ENCODE measurements at places on chromosomes 11 and 22.
A peak's percentile ranks its signal among the peaks of the same experiment; 100 is the strongest.

DNA sequence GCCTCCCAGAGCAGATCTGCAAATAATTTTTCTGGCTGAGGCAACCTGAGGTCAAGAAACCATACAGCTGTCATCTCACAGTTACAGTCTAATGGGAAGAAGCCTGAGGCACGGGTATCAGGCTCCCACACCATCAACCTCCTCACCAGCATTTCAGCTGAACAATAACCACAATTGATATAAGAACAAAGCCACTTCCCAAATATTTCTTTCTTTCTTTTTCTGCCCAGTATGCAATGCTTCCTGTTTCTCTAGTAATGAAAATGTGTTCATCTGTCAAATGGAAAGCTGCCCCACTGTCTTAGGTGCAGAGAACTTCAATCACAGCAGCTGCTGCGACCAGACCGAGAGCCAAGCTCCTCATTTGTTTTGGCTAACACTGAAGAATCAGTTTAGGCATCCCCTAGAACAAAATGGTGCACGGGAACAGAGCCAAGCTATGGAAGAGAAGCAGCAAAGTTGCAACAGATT is 108.4 kb downstream of the BLID start:
- peak; percentile 16 for DNase-seq

DNA sequence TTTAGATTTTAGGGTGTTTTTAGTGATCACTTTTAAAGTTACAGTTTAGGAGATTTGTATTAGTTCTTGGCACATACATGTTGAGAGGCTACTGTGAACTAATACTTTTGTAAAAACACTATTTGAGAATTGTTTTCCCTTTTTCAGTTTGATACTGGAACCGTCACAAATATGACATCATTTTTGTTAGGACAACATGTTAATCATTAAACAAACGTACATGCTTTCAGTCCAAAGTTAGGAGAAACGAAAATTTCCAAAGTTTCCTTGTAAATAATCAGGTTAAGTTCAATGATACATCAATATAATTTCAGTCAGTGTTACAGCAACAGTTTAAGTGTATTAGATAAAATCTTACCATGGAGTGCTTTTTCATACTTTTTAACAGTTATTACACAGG is 53.1 kb downstream of the SPECC1L start:
- no peak for DNase-seq

GRCh38 chr11:58193391-58193790 is 4.5 kb downstream of the OR9Q2 start:
- DNase-seq: no peak

GRCh38 chr11:64364911-64365310 is 5.9 kb downstream of the RPS6KA4 start:
- DNase-seq: no peak

DNA sequence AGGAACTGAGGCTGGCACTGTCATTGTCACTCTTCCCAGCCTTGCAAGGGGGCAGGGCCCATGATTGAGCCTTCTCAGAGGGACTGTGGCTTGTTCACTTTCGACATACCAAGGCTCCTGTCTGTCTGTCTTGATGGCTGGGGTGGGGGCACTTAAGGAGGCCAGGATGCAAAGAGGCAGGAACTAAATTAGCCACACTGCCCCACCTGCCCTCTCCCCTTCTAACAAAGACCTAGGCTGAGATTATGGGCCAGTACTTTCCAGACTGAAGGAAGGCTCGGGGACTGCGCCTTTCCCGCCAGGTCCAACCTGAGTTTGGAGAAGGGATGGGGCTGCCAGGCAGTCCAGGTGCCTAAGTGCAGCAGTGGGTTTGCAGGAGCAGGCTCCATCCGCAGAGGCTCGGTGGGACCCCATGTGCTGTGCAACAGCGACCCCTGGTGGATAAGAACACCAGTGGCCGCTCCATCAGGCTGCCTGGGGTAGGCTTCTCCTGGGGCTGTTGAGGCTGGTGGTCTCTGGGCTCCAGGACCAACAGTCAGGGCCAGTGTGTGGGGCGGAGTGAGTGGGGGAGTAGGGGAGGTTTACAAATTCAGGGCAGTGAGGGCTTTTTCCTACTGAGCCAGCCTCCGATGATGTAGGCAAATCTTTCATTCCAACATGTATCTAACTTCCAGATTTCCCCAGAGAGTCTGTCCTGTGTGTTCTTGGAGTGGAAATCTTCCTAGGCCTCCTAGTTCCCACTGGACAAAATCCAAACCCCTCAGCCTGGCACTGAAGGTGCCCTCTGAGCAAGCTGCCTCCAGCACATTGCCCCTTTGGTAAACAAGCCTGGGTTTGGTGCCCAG is 93.9 kb downstream of the INSC start:
- peak; percentile 53 for DNase-seq

DNA sequence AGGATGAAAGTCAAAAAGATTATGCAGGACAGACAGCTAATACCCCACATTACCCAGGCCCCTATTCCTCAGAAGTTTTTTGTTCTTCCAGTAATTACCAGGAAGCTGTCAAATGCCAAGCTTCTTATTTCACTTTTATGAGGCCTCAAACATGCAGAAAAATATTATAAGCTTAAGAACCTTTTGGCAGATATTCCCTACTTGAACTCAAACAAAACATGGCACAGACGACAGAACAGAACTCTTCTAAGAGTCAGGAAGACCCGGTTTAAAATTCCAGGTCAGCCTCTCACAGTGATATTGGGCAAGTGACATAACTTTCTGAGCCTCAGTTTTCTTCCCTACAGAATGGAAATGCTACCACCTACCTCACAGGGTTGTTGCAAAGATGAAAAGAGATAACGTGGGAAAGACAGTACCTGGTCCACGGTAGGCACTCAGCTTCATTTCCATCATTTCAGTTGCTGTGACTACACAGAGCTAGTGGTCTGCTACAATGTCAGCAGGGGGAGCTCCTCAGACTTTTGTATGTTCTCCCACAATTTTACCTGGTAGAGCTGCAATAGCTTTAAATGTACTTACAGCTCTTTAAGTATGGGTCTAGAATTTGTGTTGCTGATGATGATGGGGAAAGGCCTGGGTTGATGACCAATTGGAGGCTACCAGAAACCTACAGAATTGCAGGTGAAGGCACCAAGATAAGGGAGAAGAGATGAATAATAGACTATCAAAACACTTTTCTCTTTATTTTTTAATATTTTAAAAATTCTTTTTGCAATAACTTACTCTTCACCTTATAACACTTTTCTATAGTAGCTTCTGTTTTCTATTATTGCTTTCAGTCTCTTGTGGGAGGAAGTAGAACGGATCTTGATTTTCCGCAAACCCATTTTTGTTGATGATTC is 98.3 kb upstream of the CHRM4 start:
- DNase-seq: peak; percentile 69

- DNase-seq: peak; percentile 42
These were observed 38.1 kb upstream of the PCF11 start for GRCh38 chr11:83118814-83119213.

DNA sequence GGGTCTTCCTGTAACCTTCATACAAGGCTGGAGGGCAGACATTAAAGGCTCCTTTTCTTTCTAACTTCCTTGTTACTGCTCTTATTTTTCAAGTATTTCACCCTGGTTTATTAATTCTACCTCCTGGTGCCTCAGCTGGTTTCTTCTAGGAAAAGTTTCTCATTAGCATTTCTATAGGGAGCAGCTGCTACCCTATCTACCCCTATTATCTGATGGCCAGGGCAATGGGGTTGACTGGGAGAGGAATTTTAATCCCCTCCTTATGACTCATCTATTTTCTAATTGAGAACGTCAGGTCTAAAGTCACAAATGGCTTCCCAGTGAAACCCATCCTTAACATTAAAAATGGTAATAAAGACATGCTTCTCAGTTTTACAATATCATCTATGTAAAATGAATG is 5.0 kb downstream of the MAP6 start:
- no peak for DNase-seq

GRCh38 chr11:72745511-72745910 is 6.7 kb downstream of the ARAP1 start:
- DNase-seq: no peak

GRCh38 chr11:46664612-46665011 is 35.8 kb downstream of the ARHGAP1 start:
- no peak for DNase-seq

- no peak for DNase-seq
These were observed 313.4 kb downstream of the BUD13 start for GRCh38 chr11:116459185-116460045.

GRCh38 chr11:21475276-21475675 is 717.6 kb upstream of the ANO5 start:
- DNase-seq: no peak

GRCh38 chr11:99952816-99953215 is 734.3 kb upstream of the ARHGAP42 start:
- no peak for DNase-seq

DNA sequence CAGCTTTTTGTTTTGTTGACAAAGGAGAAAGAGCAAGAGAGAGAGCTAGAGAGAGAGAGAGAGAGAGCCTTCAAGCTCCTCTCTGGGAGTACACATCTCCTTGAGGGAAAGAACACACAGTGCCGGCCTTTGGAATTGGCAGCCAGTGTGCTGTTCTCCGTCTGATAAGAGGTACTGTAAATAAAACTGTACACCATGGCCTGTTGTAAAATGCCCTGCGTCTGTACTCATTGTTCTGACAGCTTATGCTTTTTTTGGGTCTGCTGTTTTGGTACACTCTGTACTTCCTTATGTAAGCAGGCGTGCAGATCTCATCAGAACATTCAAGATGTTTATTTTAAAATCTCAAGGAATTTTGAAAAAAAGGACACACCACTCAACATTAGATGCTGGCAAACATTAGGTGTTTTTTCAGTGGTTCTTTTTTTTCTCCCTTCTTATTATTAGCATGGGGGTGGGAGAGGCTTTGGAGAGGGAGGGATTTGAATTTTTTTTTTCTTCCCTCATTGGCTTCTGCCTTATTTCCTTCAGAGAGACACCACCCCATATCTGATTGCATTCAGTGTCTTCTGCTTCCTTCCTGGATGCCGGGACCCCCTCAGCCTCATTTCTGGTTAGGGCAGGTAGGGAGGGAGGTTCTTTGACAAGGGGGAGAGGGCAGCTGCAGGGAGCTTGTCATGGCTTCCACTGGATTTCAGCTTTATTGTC is 116.8 kb upstream of the NNMT start:
- DNase-seq: no peak

GRCh38 chr11:69364921-69365320 is 71.0 kb downstream of the MYEOV start:
- DNase-seq: peak; percentile 82

DNA sequence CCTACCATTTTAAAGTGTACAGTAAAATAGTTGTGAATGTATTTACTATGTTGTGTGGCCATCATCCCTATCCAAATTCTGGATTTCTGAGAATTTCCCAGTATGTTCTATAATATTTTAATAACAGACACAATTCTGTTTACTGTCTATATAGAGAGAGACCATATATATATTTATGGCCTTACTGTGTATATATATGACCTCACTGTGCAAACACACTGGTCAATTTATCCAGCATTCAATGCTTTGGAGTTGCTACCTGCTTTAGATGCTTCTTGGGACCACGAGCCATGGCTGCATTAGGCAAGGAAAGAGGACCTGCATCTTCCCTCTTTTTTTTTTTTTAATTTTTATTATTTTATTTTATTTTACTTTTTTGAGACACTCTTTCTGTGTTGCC is 40.2 kb downstream of the SWAP70 start:
- DNase-seq: no peak

GRCh38 chr11:47571895-47572294 is 6.5 kb downstream of the PTPMT1 start:
- peak; percentile 85 for DNase-seq

DNA sequence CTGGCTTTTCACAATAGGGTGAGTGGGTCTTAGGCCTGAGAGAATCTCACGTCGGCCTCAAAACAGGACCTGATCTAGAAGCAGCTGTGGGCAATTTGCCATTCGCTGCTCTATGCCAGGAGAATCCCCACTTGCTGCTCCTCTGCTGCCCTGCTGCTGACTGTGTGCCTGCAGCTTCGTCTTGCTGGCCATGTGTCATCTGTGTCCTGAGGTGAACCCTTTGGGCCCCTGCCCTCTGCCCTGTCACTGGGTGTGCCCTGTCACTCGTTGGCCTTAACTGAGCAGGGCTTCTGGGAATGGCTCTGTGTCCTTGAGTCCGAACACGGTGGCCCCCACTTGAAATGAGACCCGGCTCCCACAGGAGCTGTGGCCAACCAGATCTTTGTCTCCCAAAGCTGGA is 6.2 kb downstream of the NAA40 start:
- no peak for DNase-seq

DNA sequence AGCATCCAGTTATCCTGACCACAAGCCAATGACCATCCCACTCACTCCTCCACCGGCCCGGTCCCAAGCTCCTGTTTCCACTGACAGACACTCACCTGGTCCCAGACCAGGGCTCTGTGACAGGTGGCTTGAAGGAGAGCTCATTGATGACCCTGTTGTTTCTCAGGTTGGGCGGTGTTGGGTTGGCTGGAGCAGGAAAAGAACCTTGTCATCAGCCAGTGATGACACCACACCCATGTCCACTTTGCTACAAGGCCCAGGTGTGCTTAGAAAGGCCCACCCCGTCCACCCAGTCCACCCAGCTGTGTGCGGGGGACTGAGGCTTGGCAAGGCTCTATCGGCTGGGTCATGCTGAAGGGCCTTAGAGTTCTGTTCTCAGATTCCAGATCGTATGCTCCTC is 42.9 kb downstream of the GAB4 start:
- no peak for DNase-seq

GRCh38 chr11:133797554-133797953 is 47.8 kb downstream of the SPATA19 start:
- DNase-seq: no peak

GRCh38 chr11:65560555-65561418 is 2.6 kb upstream of the LTBP3 start:
- DNase-seq: peak; percentile 66

DNA sequence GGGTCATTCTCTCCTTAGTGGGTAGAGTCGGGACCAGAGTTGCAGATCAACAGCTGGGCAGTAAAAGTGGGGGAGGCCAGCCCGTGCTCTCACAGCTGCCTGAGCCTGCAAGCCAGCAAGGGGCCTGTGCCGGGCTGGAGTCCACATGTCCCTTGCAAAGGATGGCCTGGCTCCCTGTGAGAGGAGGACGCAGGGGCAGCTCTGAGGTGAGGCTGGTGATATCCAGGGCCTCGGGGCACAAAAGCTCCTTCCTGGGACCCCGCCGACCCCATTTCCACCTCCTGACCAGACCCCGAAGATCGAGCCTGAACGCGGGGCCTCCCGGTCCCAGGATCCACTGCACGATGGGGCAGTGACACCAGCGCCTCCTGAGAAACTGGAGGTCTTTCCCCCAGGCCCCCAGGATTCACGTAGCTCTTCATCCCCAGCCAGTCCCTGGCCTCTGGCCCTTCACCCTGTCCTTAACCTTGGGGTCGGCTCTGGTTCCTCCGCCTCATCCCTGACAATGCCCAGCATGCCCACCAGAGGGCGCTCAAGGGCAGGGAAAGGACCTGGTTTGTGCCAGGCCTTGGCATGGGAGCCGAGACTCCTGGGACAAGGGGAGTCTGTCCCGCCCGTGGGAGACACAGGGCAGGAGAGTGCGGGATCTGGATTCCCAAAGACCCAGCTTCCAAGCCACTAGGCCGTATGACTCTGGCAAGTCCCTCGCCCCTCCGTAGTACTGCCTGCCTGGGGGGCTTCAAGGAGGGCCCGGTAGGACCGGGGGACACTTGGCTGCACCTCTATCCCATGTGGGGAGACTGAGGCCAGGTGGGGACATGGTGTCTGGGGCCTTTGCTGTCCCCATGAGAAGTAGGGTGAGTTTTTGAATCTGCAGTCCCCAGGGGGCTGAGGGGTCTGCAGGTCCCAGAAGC is 17.8 kb upstream of the WNT7B start:
- DNase-seq: peak; percentile 44

- no peak for DNase-seq
These were observed 2.4 kb downstream of the LINC01488 start for GRCh38 chr11:69483691-69484426.
